GM13977 (cell line): ENCODE measurements at places on chromosomes 1 and 21.
A peak's percentile ranks its signal among the peaks of the same experiment; 100 is the strongest.

DNA sequence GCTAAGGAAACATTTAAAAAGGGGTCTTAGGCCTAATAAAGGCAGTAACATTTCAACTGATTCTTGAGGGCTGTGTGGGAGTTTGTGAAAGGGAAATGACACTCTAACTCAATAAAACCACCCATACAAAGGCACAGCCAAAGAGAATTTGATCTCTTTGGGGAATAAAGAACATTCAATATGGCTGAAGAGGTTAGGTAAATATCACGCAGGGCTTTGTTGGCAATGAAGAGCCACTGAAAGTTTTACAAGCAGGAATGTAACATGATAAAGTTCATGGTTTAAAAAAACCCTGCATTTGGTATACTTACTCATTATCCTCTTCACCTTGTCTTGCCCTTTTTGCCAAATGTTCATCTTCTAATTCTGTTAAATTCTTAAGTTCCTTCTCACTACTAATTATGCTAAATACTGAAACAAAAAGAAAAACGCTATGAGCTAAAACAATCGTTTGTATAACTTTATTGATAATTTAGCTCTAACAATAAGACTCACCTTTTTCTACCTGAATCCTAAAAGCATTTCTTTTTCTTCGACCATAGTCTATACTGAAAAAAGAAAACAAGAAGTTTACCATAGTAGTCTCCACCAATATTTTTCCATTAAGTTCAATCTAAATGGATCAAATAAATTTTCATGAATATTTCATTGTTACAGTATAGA, 12.5 kb downstream of the NVL start:
- DNase-seq, result no peak

DNA sequence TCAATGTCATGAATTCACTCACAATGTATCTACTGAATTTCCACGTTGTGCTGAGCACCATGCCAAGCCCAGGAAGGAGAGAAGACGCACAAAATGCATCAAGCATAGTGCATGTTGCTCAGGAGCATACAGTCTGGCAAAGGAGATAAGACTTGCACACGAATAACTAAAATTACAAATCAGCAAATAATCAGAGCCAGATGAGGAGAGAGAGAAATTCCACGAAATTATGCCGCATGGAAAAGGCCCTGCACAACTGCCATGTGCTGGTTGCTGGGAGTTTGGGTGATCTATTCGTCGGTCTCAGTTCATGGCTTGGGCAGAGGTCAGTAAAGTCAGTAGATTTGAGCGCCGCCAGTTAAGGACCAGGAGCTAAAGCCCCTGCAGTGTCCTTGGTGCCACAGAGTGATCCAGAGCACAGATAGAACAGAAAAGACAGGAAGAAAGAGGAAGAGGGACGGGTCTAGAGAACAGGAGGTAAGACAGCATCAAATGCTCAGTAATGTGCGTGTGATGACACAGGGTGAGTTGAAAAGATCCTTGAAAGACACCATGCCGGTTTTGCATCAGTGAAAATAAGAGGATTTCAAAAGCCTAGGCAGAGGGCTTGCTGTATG, 55.1 kb upstream of the ZNF281 start:
- DNase-seq, result no peak

DNA sequence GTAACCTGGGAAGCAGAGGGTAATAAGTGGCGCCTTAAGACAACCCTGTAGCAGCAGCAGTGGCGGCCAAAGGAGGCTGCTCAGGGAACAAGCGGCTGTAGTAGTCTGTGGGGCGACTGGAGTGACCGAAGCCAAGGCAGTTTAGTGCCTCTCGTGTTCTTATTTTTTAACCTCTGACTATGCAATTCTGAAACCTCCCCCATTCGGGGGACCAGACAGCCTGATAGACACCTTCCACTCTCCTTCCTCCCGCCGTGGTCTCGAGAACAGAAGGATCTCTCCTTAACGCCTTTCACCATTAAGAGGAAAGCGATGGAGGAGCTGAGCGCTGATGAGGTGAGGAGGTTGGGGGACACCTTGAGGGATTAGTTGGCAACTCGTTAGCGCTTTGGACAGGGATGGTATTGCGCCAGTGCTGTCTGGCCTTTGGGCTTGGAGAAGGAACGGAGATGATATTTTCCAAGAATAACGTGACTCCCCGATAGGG, 644 bp downstream of the UBE4B start:
- DNase-seq, result peak; percentile 39

DNA sequence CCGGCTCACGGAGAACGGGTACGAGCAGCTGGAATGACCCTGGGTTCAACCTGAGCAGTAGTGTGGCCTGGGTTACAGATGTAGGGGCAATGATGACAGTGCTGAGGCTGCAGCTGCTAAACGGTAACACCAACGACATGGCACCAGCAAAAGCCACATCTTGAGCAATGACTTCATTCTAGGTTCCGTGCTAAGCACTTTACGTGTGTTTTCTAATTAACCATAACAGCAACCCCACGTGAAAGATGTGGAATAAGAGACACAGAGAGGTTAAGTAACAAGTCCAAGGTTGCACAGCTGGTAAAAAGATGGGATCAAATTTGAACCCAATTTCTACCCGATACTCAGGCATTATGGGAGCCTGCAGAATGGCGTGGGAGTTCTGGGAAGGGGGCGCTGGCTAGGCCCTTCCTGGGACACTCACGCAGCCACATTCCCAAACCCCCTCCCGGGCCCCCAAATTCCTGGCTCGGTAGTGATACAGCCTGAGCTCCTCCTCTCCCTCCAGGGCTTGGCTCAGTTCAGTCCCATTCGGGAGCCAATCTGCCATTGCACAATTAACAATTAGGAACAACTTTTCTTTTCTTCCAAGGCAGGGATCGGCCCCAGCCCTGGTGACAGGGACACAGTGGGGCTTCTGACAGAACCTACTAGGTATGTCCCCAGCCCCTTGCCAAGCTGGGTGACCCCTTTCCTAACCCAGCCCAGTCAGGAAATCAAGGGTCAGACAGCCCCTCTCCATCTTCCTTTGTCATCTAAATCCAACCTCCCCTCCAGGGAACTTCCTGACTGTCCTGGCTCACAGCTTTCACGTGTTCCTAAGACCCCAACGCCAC, 23.8 kb upstream of the ECE1 start:
- no peak for DNase-seq

GRCh38 chr1:111334169-111334568, 43.5 kb downstream of the CHIA start:
- DNase-seq, result peak; percentile 46

- no peak for DNase-seq
These were observed 176.3 kb downstream of the PTPRU start for GRCh38 chr1:29412591-29412990.

GRCh38 chr1:71640116-71640515, 559.3 kb upstream of the ZRANB2 start:
- DNase-seq, result no peak

DNA sequence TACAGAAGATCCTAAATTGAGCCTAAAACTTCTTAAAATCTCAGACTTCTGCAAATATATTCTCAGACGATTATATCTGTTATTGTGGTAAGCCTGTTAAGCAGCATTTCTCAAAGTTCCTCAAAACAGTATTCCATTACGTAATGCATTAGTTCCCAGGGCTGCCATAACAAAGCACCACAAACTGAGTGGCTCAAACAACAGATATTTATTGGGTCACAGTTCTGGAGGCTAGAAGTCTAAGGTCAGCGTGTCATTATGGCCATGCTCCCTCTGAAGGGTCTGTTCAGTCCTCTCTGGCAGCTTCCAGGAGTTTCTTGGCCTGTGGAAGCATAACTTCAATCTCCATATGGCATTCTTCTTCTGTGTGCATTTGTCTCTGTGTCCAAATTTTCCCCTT, 103.5 kb upstream of the ST6GALNAC5 start:
- no peak for DNase-seq
